Activated T-helper 17 cell treated with anti-CD3 and anti-CD28 coated beads, Interleukin-2, amount 50 U/mL, for 72 hours (primary cell): ENCODE measurements at places on chromosomes 3 and 15. TPM values are rescaled to one million over a fixed set of nuclear protein-coding genes. Genes with fewer than 3 reads are reported as not detected.

DNA sequence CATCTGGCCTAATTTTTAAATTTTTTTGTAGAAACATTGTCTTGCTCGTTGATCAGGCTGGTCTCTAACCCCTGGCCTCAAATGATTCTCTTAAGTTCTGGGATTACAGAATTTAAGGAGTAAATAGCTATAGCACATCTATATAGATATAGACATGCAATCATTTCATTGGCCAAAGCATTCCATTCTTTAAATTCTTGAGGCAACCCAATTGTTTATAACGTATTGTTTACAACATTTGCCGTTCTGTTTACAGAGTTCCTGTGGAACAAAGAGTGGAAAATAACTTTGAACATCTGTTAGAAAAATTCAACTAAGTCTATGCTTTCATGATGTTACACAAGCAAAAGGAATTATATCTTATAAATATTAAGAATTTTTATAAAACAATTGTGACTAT lies 205.2 kb upstream of the ROBO2 start:
- ATAC-seq, result no peak

GRCh38 chr3:50123394-50124051 lies 31.6 kb upstream of the SEMA3F start:
- ATAC-seq, result no peak

- no peak for ATAC-seq
These were observed 799.3 kb downstream of the DIPK2A start for GRCh38 chr3:144770915-144771351.

DNA sequence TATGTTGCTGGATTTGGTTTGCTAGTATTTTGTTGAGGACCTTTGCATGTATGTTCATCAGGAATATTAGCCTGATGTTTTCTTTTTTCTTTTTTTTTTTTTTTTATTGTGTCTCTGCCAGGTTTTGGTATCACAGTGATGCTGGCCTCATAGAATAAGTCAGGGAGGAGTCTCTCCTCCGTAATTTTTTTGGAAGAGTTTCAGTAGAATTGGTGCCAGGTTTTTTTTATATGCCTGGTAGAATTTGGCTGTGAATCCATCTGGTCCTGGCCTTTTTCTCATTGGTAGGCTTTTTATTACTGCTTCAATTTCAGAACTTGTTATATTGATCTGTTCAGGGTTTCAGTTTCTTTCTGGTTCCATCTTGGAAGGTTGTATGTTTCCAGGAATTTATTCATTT lies 165.8 kb downstream of the VPS8 start:
- no peak for ATAC-seq

DNA sequence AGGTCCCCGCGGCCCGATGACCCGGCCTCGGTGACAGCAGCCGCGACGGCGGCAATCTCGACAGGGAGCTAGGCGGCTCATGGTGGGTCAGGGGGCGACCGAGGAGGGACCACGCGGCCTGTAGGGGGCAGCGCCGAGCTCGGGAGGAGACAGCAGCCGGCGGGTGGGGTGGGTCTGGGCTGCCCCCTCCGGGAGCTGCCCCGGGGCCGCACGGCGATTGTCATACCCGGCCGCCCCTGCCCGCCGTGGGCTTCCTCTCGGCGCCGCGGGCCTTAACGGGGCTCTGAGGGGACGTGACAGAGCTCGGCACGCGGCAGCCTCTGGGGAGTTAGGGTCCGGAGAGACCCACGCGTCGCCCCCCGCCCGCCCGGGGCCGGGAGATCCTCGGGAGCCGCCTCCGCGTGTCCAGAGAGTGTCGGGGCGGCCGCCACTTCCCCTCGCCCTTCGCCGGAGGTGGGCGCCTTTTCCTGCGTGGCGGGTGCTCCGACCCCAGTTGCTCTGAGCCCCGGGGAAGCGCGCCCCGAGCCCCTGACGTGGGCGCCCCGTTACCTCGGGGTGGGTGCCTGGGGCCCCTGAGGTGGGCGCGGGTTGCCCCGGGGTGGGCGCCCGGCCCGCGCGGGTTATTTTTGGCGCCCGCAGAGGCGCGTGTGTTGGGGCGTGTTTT lies 539 bp upstream of the PLCL2 start:
- ATAC-seq, result peak; percentile 53

DNA sequence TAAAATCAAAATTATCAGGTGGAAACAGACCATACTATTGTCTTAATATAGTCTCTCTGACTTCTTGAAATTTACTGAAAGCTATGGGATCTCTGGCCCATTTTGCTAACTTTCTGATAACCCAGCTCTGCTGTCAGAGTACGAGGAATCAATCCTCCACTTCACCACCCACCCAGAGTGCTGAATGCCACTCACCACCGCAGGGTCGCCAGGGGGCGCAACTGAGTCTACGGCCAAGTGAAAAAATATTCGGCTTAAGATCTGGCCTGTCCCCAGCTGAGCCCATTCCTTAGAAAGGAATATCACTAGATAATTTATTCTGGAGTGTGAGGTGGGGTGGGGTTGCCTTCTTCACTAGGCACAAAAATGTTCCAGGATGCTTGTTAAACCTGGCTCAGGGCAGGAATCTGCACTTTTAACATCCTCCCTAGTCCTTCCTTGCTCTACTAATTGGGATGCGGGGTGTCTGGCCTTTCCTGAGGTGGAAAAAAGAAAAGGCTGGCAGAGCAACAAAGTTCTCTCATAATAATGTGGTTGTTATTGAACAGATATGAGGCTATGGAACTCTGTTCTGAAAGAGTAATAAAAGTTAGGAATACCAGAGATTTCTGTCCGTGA lies 520.6 kb downstream of the MFSD1 start:
- no peak for ATAC-seq

GRCh38 chr3:129809297-129809696 lies 84.2 kb downstream of the TMCC1 start:
- no peak for ATAC-seq

- no peak for ATAC-seq
These were observed 18.6 kb upstream of the SLC41A3 start for GRCh38 chr3:126102530-126102951.

GRCh38 chr3:112736805-112737566 lies 96.0 kb upstream of the CCDC80 start:
- ATAC-seq, result peak; percentile 65

DNA sequence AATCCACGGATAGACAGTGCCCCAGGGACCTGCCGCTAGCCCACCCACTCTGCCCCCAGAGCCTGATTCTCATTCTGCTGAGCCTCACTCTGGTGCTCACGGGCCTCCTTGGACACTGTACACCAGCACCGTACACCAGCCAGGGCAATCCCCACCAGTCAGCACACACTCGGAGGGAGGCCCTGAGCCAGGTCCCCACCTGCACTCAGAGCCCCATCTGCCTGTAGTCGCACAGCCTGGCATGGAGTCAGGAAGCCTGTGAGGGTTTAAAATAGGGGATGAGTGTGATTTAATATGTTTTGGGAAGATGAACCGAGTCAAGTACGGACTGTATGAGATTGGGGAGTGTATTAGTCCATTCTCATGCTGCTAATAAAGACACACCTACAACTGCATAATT lies 223.0 kb downstream of the SLCO3A1 start:
- no peak for ATAC-seq

DNA sequence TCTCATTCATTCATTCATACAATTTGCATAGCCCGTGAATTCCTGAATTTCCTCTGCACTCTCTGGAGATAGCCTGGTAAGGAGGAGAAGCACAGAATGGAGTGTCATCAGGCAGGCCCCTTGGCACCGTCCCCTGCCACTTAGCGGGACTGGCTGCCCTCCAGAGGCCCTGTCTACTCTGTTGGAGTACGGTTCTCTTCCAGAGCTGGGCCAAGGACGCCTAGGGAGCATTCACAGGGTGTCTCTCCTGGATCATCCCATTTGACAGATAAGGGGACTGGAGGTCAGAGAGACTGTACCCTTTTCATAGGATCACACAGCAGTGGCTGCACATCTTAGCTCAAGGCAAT lies 48.0 kb downstream of the PTH1R start:
- no peak for ATAC-seq

DNA sequence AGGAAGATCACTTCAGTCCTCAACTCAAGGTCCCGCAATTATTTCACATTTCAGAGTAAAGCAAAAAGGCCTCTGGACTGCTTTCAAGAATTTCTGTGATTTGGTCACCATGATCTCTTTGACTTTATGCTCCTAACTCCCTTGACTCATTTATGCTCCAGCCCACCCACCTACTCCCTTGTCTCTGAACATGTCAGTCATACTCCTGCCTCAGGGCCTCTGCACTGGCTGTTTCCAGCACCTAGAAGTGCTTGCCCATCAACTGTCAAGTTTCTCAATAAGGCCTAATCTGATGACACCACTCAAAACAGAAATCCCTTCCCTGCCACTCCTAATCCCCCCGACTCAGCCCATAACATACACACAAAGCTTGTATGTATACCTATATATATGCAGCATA lies 36.1 kb upstream of the CSPG5 start:
- ATAC-seq, result peak; percentile 55

- no peak for ATAC-seq
These were observed 159.8 kb downstream of the MBNL1 start for GRCh38 chr3:152428577-152428976.

GRCh38 chr3:188383748-188384147 lies 229.8 kb downstream of the LPP start:
- ATAC-seq, result no peak

DNA sequence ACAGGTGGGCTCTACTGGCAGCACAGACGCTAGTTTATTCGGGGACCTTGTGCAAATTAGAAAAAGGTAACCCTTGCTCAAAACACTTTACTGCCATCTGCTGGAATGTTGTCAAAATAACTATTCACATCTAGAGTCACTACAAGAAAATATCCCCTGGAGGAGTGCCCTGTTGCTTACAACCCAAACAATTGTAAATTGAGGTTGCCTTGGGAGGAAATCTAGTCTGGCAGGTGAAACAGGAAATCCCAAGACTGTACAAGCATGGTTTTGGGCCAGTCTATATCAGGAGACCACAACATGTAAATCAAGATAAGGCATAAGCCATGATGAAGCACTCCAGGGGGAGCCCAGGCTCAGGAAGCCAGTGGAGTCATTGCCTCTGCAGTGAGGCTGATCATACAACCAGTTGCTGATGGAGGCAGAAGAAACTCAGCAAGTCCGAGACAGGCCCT lies 136.8 kb upstream of the ACP3 start:
- peak; percentile 43 for ATAC-seq

- no peak for ATAC-seq
These were observed 721 bp downstream of the ATR start for GRCh38 chr3:142577696-142578328.

DNA sequence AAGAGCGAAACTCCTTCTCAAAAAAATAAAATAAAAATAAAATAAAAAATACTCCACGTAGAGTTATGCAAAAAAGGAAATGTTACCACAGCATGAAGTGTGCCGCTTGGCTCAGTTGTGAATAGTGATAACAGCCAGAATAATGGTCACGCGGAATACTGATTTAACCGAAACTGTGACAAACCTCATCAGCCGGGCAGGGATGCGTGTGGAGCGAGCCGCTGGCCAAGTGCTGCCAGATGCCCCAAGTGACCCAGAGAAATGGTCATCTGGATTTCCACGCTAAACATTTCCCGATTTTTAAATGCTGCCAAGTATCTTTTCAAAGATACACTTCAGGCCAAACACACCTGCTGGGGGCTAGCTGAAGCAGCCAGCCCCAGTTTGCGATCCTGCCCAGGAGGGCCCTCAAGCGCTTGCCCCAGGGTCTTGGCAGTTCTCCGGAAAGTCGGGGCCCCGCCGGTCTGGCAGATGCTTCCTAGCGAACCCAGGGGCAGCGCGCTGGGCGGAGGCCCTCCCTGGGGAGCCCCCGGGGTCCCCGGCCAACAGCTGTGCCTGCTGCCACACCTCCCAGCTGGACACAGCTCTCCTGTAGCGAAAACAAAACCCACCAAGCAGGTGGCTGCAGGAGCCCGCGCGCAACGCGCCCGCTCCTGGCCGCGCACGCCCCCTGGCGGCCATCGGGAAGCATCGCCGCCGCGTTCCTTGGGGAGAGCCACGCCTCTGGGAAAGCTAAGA lies 35.1 kb downstream of the CMTM6 start:
- ATAC-seq, result peak; percentile 65

GRCh38 chr3:178847190-178847589 lies 224.4 kb downstream of the ZMAT3 start:
- no peak for ATAC-seq

DNA sequence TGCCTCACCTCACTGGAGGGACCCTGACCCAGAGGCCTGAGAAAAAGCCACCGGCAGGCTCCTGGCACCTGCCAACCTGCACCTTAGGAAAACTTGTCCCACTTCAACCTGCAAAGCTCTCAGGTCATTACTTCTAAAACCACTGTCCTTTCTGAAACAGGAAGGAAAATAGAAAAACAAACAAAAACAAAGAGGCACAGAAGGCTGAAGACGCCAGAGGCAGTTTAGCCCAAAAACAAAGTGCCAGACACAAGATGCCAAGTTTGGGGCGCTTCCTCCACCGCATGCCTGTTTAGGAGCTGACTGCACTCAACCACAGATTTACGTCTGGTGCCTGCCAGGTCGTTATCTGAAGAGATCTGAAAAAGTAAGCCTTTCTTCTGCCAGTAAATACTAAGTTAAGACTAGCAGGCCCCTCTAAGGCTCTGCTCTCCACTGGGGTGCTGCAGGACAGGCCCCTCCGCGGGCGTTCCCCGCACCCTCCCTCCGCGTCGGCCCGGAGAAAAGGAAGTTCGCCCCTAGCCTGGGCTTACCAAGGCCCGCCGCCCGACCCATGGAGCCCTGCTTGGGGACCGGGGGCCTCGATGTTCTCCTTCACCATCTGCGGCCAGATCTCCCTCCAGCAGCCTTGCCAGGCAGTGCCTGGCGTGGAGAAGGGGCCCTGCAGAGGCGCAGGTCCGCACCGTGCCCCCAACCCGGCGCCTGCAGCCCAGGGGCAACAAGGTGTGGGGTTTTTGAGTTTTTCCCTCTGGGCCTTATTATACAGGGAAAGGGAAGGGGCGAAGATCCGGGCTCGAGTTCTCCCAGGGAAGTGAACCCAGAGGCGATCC lies 1.3 kb downstream of the GOLGA8A start:
- ATAC-seq, result peak; percentile 38

DNA sequence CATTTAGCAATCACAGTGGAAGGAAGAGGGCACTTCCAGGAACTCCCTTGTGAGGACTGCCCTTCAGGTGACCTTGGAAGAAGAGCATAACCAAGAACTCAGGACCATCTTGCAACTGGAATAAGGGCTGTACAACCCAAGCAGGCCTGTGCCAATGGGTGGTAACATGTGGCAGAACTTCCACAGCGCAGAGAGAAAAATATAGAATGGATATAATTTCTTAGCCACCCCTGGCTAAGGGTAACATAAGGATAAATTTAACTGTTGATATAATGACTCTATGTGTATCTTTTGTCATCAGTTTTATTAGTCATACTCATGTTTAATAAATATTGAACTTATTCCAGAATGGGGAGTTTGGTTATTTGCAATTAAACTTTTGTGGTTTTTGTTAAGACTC lies 13.4 kb upstream of the MFSD1 start:
- no peak for ATAC-seq

GRCh38 chr15:75198560-75199356 lies 2.9 kb upstream of the C15orf39 start:
- ATAC-seq, result no peak

- ATAC-seq, result no peak
These were observed 100.2 kb upstream of the CFAP20DC start for GRCh38 chr3:59150039-59150438.

The TTLL13 gene
- 1.3 TPM for total RNA-seq

The LMOD3 gene
- total RNA-seq, result not detected

The TRH gene
- total RNA-seq, result not detected

The SEC62 gene
- total RNA-seq, result 64.1 TPM

The TUSC7 gene
- not detected for total RNA-seq

The MRPL3 gene
- total RNA-seq, result 73.9 TPM

The ACSBG1 gene
- not detected for total RNA-seq

The SOX14 gene
- total RNA-seq, result not detected

The SCN11A gene
- total RNA-seq, result 0.22 TPM

The TICRR gene
- total RNA-seq, result 22.7 TPM

The ECE2 gene
- not detected for total RNA-seq

The LOXL1 gene
- total RNA-seq, result 3.4 TPM

The NR2F2 gene
- not detected for total RNA-seq

The TSEN2 gene
- total RNA-seq, result 8.9 TPM
